ENCODE measurements at places on chromosomes 11 and 22.

DNA sequence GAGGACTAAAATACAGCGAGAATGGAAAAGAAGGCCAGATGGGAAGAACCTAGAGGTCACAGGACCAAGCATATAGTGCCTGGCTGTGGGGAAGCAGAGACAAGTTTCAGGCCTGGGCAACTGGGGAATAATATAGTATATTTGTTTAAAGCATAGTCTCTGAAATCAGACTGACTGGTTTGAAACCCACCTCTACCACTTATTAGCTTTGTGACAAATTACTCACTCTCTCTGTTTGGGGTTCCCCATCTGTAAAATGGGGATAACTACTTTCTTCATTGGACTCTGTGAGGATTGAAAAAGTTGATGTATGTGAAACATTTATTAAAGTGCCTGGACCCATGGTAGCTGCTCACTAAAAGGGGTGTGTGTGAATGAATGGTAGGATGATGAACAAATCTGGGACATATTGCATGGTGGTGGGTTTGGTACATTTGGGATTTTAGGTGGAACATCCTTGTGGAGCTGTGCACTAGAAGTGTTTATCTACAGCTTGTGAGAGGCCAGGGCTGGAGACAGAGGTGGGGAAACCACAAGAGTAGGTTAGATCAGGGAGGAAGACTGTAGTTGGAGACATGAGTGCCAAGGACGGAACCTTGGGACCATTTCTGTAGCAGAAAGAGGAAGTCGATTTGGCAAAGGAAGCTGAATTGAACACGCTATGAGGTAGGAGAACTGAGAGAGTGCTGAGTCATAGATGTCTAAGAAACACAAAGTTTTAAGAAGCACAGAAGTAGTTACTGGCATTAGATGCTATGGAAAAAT is 52.6 kb downstream of the SWAP70 start:
- DNase-seq: no peak

DNA sequence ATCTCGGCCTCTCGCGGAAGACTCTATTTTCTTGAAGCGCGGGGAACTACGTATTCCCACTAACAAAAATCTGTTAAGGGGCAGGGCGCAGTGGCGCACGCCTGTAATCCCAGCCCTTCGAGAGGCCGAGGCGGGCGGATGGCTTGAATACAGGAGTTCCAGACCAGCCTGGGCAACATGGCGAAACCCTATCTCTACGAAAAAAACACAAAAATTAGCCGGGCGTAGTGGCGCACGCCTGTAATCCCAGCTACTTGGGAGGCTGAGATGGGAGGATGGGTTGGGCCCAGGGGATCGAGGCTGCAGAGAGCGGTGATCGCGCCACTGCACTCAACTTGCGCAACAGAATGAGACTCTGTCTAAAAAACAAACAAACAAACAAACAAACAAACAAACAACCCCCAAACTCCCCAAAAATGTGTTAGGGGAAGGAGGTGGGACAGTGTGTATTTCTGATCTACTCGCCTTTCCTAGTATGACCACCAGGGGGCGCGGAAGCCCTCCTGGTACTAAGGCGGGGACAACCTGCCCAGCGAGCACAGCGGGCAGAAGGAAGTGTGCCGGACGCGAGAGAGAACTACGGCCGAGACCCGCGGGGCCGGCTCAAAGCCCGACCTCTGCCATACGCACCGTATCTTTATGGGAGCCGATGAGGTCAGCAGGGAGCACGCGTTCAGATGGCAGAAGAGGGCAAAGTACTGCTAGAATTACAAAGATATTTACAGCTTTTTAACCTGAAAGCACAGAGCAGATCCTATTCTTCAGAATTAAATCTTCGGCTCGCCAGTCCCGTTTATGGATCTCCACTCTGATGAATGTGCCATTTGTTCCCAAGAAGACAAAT is 1.3 kb upstream of the STX3 start:
- DNase-seq: peak; percentile 61

DNA sequence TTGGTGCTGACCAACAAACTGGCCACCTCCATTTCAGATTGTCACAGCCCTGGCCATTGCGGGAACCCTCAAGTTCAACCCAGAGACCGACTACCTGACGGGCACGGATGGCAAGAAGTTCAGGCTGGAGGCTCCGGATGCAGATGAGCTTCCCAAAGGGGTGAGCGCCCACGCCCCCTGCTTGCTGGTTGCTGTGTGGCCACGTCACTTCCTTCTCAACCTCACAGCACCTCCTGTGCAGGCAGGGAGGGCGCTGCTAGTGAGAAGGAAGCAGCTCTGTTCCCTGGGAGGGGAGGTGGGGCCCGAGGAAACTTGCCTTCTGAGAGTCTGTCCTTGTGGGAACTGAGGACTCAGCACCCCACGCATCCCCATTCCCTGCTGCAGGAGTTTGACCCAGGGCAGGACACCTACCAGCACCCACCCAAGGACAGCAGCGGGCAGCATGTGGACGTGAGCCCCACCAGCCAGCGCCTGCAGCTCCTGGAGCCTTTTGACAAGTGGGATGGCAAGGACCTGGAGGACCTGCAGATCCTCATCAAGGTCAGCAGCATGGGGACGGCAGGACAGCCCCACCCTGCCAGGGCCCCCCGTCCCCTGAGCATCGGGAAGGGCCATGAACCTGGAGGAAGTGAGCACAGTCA is 19.3 kb downstream of the POLR3H start:
- DNase-seq: no peak

- DNase-seq: no peak
These were observed 725 bp downstream of the CASTOR1 start for GRCh38 chr22:30288419-30289140.

DNA sequence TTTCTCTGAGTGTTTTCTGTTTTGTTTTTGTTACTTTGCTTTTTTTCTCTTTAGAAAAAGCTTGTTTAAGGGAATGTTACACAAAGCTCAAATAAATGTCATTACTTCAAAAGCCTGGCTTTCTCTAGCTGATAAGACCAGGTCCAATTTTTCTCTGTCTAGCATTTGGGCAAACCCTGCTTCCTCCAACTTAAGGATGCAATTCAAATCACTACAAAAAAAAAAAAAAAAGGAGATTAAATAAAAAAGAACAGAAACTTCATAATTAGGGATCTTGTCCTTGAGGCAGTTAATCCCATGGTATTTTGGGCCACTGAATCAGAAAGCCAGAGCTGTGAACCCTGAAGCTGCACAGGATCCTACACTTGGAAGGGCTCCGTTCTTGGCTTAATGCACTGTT is 480.8 kb upstream of the KIRREL3 start:
- DNase-seq: no peak

DNA sequence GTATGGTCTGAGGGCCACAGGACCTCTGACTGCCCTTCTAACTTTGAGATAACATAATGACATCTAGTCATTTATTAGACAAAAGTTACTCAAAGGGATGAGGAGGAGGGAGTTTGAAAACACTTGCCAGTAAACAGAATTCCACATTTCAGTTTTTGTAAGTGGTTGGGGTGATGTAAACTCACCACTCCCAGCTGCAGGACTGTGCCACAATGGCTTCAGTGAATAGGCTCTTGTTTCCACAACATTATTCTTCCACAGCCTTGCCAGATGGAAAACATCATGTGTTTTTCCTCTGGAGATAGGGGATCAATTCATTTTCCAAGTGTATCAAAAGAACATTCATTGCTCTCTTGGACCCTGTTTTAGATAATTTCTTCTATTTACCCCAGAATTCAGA is 147.2 kb upstream of the BDNF start:
- DNase-seq: no peak

DNA sequence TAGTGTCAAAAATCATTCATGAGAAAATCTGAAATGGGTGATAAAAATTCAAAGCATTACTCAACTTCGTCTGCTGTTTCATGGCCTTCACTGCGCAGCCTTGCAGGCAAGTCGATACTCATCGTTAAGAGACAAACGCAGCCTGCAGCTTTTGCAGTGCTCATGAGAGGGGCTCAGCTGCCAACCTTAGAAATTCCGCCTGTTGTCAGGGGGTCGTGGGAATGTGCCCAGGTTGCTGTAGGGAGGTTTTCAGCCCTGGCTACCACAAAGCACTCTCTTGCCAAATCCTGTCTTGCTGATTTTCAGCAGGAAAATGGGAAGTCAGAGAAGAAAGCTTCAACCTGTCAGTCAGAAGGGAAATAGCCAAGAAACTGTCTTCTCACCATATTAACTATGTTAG is 25.4 kb upstream of the GRAMD1B start:
- no peak for DNase-seq

- DNase-seq: no peak
These were observed 272.1 kb downstream of the FAM76B start for GRCh38 chr11:95517453-95517852.

GRCh38 chr11:123354371-123354975 is 75.6 kb upstream of the GRAMD1B start:
- no peak for DNase-seq

DNA sequence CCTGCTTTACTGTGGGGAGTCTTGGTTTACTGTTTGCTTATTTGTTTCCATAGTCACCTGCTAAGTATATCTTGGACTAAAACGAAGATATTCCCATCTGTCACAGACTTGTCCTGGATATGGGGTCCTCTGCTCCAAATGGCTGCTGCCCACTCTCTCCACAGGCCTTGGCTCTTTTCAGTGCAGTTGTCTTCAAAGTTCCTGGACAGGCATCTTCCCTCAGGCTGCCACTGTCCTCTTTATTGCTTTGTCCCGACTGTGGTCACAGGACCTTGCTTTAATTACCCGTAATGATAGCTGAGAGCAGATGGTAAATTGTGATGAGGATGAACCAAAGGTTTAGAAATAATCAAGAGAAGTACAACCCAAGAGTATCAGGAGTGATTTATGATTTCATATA is 713.9 kb upstream of the CCDC179 start:
- no peak for DNase-seq

DNA sequence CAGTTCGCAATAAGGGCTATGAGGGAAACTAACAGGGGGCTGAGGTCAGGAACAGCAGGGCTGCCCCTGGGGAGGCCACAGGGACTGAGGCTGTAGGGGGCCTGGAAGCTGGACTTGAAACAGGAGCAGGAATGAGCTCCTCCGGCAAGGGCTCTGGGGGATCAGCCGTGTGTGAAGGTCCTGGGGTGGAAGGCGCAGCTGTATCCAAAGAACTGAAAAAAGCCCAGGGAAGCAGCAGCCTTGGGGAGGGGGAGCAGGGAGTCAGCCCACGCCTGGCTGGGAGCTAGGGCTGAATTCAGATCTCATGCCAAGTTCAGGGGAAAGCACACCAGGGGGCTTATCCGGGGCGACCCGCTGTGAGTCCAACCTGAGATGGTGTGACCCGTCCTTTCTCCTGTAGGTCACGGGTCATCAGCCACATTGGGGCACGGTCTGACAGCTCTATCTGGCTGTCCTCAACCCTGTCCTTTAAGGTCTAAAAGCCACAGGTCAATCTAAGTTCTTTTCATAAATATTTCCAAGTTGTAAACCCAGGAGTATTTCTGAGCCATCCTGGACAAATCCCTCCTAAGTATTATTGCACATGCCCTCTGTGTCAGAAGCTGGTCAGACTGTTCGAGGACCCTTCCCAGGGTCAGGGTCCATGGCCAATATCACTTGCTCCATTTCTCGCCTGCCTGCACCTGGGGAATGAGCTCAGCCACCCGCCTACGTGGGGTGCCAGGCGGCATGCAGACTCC is 18.0 kb downstream of the TP53AIP1 start:
- no peak for DNase-seq

DNA sequence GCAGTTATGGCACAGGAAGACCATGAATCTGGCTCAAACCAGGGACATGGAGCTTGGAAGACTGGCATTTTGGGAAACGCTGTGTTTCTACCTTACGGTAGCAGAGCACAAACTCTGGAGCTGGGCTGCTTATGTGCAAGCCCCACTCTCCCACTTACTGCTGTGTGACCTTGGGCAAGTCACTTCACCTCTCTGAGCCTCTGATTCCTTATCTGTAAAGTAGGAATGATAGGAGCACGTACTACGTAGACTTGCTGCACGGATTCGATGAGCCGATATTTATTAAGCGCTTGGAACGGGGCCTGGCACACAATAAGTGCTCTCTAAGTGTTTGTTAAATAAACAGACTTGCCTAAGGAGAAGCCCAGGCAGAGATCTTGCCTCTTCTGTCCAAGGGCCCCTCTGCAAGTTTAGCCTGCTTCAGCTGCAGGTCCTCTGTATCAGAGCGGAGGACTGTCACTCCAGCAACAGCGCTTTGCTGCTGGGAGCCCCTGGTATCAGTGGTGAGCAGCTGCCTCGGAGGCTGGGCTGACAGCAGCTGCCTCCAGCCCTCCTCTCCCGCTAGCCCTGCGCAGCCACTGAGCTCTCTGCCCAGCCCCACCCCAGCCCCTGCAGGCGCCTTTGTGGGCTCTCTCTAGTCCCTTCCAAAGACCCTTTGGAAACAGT is 96.9 kb upstream of the ANO1 start:
- no peak for DNase-seq

DNA sequence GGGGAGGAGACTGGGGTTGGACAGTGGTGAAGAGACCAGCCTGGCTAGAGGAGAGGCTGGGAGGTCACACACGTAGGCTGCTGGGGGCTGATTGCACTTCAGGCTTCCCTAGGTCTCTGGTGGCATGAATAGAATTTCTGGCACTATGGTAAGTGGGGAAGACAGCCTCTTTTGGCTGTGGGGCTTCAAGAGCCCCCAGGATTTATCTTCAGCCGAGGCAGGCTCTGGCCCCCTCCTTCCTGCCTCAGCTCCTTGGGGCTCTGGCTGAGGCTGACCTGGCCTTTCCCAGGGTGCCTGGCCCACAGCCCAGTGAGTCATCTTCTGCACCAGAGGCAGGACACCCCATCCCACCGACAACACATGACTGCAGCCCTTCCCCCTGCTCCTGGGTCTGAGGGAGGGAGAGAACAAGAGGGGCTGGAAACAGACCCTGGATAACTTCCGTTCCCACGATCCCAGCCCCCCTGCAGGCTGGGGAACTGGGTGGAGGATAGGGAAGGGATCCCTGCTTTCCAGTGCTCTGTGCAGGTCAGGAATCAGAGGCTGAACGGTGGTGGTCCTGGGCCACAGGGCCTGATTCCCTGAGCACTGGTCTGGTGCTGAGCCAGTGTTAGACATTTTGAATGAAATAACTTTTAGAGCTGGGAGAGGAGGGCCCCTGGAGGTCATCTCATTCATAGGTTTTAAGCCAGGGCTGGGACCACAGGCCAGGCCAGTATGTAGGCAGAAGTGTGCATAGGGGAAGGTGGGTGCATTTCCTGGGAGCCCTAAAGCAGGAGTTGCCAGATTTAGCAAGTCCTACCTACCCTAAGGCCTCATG is 26.5 kb downstream of the ARHGEF17 start:
- no peak for DNase-seq

- no peak for DNase-seq
These were observed 3.2 kb upstream of the GNAZ start for GRCh38 chr22:23067023-23067650.

DNA sequence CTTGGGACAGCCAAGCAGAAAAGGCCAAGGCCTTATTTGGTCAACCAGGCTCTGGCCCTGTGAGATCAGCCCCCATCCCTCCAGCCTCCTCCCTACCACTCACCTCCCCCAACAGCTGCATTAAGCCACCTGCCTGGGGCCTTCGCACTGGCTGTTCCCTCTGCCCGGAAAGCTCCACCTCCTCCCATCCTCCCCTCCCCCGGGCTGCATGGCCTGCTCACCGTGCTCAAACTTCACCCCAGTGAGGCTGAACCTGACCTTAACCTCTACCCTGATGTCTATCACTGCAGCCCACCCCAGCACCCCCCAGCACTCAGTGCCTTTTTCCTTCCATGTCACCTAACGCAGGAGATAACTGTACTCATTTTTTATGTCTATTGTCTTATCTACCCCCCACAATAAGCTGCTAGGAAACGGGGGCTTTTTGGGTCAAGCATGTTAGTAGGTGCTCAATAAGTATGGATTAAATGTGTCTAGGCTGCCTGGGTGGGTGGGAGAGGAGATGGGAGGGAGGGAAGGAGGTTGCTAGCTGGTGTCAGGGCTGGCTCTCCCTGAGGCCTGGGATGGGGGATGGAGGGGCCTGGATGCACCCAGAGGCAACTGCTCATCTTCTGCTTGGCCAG is 912 bp downstream of the PTPRCAP start:
- no peak for DNase-seq
